ENCODE measurements at places on chromosomes 5 and 9.

GRCh38 chr5:45335978-45336377, 360.2 kb downstream of the HCN1 start:
- no peak for DNase-seq

DNA sequence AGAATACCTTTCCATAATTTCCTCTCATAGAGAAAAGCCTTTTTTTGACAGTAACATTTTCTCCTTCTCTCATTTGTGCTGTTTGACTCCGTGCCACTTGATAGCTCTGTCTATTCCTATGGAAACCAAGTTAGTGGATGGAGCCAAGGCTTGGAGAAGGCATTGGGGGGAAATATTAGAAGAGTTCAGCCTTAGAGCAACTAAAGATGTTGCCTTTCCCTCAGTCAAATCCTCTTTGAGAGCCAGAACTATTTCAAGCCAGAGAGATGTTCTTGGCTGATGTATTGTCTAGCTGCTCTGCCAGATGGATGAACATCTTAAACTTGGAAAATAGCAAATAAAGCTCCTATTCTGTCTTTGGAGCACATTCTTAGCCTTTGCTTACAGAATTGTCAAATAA, 112.4 kb downstream of the INVS start:
- DNase-seq, result no peak

DNA sequence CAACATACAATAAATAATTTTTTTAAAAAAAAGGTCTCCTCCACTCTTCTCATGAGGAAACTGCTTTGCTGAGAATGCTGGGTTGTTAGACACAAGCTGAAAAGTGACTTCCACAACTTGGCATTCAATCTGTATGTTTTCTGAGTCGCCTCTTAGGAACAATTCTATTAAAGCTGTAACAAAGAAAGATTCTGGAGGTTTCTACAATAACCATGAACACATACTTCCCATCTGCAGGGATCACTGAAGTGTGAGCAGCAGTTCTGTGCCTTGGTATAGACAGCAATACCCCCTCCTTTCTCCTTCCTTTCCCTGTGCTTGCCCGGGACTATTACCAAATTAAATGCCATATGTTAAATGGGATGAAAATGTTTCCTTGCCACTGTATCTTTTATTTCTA, 1.5 kb downstream of the DIRAS2 start:
- no peak for DNase-seq

DNA sequence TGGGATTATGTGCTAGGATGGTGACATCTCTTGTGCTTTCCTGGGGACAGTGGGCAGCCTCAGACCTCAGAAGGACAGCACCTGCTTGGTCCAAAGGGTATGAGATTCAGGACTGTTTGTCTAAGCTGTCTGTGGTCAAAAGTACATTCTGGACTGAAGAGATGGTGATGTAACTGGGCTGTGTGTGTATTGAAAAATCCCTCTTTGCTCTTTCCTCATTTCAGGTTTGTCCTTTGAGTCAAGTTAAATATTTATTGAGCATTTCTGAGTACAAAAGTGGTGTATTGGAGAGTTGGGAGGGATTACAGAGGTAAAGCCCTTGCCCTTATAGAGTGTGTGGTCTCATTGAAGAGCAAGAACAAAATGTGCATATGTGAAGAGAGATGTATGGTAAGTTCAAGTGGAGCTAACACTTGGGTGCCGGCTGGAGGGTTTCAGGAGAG, 46.7 kb downstream of the RCL1 start:
- DNase-seq, result no peak

- DNase-seq, result no peak
Observed at GRCh38 chr9:2676466-2676865, 40.8 kb upstream of the KCNV2 start.

GRCh38 chr9:18437315-18438201, 36.4 kb upstream of the ADAMTSL1 start:
- no peak for DNase-seq

DNA sequence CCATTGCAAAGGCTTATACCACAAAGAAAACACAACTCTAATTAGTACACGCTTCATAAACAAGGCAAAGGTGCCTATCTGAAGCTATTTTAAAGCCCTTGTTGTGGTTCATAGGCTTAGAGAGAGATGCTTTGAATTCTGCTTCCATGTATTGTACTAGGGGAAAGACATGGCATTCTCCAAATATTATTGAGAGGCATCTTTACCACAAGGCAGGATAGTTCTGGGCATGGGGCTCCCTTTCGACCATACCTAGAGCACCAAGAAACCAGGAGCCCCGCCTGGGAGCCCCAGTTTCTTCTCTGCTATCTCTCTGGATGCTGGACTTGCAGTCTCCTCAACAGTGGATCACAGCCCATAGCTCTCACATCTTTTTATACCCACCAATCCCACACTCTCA, 93.7 kb downstream of the NFIB start:
- DNase-seq, result no peak

GRCh38 chr5:82225525-82226172, 52.5 kb downstream of the RPS23 start:
- DNase-seq, result peak; percentile 35

GRCh38 chr5:75412111-75412990, 75.3 kb downstream of the HMGCR start:
- DNase-seq, result no peak

GRCh38 chr9:114694719-114695269, 12.8 kb upstream of the TEX48 start:
- DNase-seq, result no peak

GRCh38 chr9:127921557-127922120, 4.8 kb upstream of the ST6GALNAC4 start:
- DNase-seq, result peak; percentile 71

DNA sequence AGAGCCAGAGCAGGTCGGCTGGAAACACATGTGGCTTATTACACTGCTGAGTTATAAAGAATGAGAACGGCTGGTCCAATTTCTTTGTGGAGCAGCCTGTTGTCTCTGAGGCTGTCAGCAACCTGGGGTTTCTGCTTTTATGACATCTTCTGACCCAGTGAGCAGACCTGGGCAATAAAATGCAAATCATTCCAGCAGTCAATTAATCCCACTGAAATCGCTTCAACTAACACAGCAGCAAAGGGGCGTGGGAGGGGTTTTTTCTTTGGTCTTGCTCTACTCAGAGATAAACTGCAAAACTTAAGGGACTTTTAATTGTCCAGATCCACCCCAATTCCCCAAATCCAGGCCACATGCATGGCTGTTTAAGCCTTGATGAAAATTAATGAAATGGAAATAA, 215.7 kb downstream of the SLIT3 start:
- DNase-seq, result no peak

- no peak for DNase-seq
Observed at GRCh38 chr5:59090323-59090722, 507.4 kb downstream of the RAB3C start.

GRCh38 chr5:42268630-42269029, 154.6 kb upstream of the GHR start:
- no peak for DNase-seq

DNA sequence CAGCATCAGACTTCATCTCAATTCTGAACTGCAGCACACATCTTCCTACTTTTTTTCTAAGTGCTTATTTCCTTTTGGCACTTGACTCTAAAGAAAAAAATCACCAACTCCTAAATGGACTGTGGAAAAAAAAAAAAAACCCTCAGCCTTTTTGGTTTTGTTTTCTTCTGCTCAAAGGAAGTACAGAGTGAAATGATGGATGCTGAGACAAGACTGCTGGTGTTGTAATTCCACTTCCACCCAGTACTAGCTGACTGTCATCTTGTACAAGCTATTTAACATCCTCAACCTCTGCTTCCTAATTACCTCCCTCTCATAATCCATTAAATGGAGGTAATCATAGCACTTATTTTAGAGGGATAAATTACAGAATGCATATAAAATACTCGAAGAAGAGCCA, 171.5 kb upstream of the GNA14 start:
- no peak for DNase-seq

GRCh38 chr9:121500165-121500478, 478 bp upstream of the GGTA1 start:
- no peak for DNase-seq

DNA sequence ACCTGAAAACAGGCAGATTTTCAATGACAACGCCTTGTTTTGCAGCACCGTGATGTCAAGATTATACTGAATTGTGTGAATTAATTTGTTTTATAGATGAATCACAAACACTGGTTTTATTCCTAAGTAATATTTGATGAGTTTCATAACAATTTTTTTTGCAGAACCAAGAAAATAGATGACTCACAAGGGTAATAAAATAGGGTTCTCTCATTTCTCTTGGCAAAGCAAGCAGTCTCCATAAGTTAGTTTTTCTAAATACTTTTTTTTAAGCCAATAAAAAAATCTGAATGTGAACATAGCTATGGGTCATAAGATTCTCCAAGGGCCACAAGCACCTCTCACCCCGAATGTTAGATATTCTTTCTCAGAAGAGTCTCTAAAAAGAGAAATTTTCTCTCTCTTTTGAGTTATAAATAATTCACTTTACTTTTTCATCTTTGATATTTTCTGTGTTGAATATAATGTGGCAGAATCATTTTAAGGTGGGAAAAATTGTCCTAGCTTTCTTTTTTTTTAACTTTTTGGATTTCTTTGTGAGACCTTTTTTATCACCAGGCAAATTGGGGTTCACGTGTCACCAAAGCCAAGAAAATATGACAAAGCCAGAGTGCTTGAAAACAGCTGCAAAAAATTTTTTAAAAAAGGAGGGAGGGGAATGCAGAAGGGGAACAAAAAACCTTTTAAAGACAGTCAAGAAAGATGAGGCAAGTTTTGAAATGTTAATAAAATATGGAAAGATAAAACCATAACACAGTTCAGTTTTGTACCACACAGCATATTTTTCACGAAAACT, 174.6 kb upstream of the DAPK1 start:
- DNase-seq, result no peak

- DNase-seq, result no peak
Observed at GRCh38 chr9:5551368-5552150, 41.2 kb downstream of the PDCD1LG2 start.

- DNase-seq, result peak; percentile 8
Observed at GRCh38 chr5:35129921-35130485, 82.3 kb upstream of the AGXT2 start.

GRCh38 chr5:135319458-135319857, 79.6 kb downstream of the MACROH2A1 start:
- DNase-seq, result no peak

GRCh38 chr5:153618867-153619266, 128.4 kb downstream of the GRIA1 start:
- no peak for DNase-seq

GRCh38 chr9:126612813-126613641, 701 bp upstream of the LMX1B start:
- DNase-seq, result no peak

DNA sequence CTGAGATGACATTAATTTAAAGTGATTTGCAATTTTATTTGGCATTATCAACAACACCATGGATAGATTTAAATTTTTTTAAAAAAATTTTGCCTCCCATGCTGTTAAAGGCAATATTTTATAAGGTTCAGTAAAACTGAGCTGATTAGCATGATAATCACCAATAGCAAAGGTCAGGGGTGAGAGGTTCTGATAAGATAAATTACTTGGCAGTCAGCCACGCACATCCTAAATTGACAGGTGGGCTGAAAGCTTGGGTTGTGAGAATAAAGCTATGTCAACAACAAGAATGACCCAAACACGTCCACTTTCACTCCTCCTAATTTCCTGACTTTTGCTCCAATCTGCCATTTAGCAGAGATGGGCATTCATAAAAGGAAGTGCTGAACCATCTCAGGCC, 127.1 kb downstream of the LHFPL2 start:
- DNase-seq, result no peak

GRCh38 chr5:105907016-105907415, 1763.7 kb downstream of the EFNA5 start:
- DNase-seq, result no peak

DNA sequence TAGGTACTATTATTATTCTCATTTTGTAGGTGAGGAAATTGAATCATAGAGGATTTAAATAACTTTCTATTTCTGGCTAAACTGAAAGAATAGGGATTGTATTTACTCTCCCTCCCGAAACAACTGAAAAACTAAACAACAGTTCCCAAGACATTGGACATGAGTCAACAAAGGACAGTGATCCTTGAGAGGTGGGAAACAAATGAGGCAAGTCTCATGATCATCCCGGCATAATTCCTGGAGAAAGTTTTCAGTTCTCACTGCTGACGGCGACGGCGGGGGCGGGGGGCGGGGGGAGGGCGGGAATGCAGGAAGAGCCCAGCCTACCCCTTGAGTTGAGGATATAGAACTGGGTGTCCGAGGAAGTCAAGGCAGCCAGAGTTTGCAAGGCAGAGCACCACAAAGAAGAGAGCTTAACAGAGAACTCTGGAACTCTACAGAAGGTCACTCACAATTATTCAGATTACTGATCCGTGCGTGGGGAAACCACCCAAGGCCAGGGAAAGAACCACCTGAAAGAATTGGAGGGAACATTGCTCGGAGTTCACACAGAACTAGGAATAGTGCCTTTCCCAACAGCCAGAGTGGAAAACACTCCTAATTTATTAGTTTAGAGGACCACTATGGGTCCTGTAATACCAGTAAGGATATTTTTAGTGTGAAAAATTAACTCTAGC, 27.4 kb upstream of the WHRN start:
- DNase-seq, result no peak

DNA sequence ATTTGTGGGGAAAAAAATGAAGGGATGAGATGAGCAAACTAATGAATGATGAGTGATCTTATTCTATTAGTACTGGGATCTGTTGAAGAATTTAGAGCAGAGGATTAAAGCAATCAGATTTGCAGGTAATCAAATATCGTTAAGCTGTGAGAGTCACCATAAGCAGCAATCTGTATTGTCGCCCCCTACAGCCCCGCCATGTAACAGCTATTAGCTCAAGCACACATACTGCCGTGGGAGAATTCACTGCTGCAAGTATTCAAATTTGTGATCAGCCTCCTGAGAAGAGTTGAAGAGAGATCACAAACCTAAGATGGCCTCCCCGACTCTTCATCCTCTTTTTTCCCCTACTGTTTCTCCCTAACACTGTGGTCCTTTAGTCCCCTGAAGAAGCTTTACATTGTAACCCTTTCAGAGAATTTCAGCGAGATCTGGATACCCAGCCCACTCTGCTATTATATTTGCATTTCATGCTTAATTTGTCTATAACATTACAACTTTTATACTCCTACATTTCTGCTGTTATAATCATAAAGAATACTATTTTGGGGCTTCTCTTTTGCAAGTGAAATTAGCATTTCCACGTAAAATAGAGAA, 28.5 kb upstream of the PHF24 start:
- no peak for DNase-seq

GRCh38 chr9:93243112-93243511, 59.2 kb downstream of the WNK2 start:
- DNase-seq, result no peak

- no peak for DNase-seq
Observed at GRCh38 chr9:106866243-106866642, 3.3 kb downstream of the ZNF462 start.

DNA sequence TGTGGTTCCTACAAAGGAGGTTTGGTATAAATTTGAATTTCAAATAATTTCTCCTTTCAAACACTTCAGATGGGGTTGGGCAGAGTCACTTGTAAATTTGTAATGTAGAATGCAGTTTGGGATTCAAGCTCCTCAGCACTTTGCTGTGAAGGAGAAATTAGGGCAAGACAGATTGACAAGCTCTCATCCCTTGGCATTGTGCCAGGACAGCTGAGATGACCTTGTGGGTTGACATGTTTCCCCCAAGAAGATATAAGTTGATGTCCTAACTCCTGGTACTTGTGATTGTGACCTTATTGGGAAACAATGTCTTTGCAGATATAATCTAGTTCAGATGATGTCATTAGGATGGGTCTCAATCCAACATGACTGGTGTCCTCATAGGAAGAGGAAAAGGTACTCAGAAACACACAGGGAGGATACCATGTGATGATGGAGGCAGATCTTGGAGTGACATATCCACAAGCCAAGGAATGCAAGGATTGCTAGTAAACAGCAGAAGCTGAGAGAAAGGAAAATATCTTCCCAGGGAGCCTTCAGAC, 408.3 kb downstream of the MED10 start:
- no peak for DNase-seq

Measured in activated CD4-positive, alpha-beta T cell treated with anti-CD3 and anti-CD28 coated beads for 1 hour (primary cell).